ENCODE measurements at places on chromosomes 11 and 22. TPM values are rescaled to one million over a fixed set of nuclear protein-coding genes. Genes with fewer than 3 reads are reported as not detected.
A peak's percentile ranks its signal among the peaks of the same experiment; 100 is the strongest.

Gene TSPAN18
- polyA plus RNA-seq = 5.2 TPM

GRCh38 chr11:63873311-63873710 lies 34.4 kb downstream of the MARK2 start:
- H3K4me1 ChIP-seq = peaks cover 10% of the 10 kb centered on the region
- no peak for DNase-seq
- no peaks in the 10 kb centered on the region for H3K36me3 ChIP-seq
- H3K27ac ChIP-seq = no peak overlapping the region
- H3K4me3 ChIP-seq = no peak overlapping the region
- H3K27me3 ChIP-seq = no peaks in the 10 kb centered on the region

DNA sequence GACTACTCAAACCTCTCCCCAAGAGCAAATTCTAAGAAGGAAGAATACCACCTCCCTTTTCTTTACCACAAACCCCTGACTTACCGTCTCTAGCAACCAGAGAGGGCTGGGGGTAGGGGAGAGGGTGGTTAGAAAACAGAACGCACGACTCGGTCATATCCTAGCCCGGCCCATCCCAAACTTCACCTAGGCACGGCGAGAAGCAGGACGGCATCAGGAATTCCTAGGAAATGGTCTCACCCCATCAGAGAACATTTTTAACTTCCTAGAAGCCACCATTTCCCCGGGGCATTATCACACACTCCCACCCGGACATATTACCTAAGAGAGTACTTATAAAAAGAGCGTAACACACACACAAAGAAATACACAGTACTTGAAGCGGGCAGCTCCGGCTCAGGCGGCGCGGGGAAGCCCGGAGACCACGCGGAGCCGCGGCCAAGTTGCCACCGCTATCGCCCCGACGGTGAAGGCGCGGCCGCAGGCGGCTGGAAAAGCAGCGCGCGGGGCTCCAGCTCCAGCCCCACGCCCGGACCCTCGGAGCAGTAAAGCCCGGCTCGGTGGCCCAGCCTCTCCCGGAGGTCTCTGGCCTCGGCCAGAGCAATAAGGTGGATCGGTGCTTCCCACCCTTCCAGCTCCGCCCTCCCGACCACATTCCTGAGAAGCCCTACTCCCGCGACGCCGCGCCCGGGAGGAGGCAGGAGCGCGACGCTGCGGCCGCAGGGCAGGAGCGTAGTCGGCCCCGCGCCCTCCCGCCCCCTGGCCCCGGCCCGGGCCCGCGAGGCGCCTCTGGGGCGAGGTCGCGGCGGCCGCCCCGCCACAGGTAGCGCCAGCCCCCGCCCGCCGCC lies 878 bp downstream of the RRAS2 start:
- peak; percentile 78 for DNase-seq
- peak overlapping the region; percentile 78 for H3K27ac ChIP-seq
- H3K36me3 ChIP-seq = no peaks in the 10 kb centered on the region
- no peaks in the 10 kb centered on the region for H3K27me3 ChIP-seq
- peak overlapping the region; percentile 99 for H3K4me3 ChIP-seq

DNA sequence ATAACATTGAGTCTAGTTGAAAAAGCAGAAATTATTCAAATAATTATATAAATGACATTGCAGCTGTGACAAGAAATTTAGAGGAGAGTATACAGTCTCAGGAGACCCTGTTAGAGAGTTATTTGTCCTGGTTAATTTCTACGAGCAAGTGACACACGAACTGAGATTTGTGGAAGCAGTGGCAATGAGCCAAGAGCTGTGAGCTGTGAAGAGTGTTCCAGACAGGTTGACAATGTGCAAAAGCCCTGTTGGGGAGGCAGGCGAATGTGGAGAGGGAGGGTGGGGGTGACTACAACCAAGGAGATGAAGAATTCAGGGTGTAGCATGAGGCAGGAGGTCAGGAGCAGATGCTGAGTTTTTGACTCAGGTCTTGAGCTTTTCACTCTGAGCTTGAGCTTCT lies 620.2 kb upstream of the TENM4 start:
- no peak for DNase-seq
- no peaks in the 10 kb centered on the region for H3K36me3 ChIP-seq
- no peak overlapping the region for H3K27ac ChIP-seq
- no peak overlapping the region for H3K4me3 ChIP-seq
- H3K4me1 ChIP-seq = no peaks in the 10 kb centered on the region

DNA sequence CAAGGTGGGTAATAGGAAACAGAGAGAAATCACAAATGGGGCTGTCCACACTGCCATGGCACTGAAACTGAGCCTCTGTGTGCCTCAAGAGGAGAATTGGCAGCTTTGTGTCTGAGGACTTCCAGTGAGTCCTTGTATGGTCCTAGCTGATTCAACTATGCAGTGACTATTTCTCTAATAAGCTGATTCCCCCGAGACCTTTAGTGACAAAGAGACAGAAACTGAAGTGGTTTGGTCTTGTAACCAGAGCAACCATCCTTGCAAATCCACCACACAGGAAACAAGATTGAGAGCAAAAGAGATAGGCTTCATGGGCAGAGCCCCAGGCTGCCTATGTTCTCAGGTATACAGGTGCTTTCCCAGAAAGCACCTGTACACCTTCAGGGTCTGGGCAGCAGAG lies 1038.5 kb downstream of the NTM start:
- H3K36me3 ChIP-seq = no peaks in the 10 kb centered on the region
- no peak for DNase-seq
- H3K4me3 ChIP-seq = no peak overlapping the region
- H3K4me1 ChIP-seq = no peaks in the 10 kb centered on the region
- H3K27me3 ChIP-seq = no peaks in the 10 kb centered on the region

- no peaks in the 10 kb centered on the region for H3K4me1 ChIP-seq
- no peaks in the 10 kb centered on the region for H3K27me3 ChIP-seq
- no peak overlapping the region for H3K4me3 ChIP-seq
- no peak overlapping the region for H3K27ac ChIP-seq
- no peak for DNase-seq
These were observed 113.5 kb downstream of the SOX6 start for GRCh38 chr11:16242806-16243205.

Measured in H1 (cell line).